SHP77 (cell line): ENCODE measurements at places on chromosomes 5 and 9.

GRCh38 chr5:59267033-59267432, 626.5 kb downstream of the PDE4D start:
- DNase-seq: no peak

DNA sequence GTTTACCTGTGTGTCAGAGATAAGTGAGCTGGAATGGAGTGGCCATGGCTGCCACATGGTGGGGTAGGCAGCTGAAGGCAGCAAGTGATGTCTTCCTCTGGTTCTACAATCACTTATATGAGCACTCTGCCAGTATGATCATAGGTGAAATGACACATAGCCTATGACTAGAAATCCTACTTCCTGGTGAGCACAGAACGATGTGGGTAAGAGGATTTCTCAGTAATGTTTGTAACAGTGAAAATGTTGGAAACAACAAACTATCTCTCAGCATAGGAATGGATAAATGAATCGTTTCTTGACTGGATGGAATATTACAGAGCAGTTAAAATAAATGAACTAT, 187.0 kb upstream of the S1PR3 start:
- no peak for DNase-seq

DNA sequence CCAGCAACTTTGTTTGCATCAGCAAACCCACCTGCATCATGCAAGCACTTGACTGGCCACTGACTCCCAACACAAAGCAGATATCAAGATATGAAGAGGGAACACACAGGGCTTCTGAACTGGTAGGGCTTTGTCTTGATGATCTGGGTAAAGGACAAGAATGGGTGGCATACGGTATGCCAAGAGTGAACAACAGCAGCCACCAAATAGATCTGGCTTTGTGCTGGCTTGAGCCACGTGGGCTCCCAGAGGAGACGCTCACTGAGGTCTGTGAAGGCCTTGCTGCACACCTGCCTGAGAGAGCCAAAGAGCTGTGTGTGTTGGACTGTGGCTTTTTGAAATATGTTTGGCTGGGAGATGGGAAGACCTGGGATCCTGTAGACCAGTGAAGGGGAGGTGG, 43.5 kb downstream of the FGF1 start:
- no peak for DNase-seq

GRCh38 chr5:159943326-159943725, 27.0 kb downstream of the ADRA1B start:
- no peak for DNase-seq

DNA sequence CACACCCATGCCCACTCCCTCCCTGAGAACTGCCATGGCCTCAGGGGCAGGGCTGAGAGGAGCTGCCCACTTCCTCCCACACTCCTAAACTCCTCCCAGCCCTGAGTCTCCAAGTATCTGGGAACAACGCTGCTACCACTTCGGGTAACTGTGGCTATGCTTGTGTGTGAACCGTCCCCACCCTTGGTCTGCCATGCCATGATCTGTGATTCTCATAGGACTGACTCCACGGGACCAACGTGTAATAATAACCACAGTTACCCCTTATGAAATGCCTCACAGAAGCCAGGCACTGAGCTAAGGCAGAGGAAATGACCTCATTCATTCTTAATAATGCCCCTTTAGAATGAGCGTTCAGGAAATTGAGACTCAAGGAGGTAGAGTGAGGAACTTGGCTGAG, 103.9 kb upstream of the SMIM23 start:
- no peak for DNase-seq

- DNase-seq: no peak
Observed at GRCh38 chr9:106784076-106784475, 78.9 kb upstream of the ZNF462 start.

DNA sequence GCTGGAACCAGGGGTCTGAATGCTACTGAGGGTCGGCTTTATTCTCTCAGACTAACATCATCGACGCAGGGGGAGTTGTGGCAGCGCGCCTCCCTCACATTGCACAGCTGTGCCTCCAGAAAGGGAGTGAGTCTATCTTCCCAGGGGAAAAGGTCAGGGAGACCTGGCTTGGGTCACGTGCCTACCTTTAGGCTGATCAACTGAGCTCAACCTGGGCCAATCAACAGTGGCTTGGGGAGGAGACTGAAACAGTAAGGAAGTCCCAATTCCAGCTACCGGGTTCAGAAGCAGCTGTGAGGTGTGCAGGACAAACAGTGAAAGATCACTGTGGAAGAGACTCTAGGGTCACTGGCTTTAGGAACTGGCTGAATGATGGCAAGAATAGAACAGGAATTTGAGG, 14.3 kb downstream of the SNX30 start:
- DNase-seq: no peak

DNA sequence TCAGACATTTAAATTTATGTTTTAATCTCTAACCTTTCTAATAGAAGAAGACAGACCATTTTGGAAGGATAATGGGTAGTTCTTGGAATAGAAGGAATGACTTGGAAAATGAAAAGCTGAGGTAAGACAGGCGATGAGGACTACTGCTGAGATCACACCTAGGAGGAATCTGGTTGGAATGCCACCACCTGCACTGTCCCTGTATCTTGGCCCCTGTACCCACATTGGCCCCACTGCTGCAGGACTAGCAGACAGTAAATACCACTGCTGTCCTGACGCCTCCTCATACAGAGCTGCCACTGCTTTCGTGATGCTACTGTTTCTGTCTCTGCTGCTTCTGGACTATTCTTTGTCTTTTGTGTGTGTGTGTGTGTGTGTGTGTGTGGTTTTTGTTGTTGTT, 359.8 kb downstream of the TMEM232 start:
- no peak for DNase-seq

GRCh38 chr5:41371738-41372137, 138.7 kb downstream of the PLCXD3 start:
- DNase-seq: no peak

DNA sequence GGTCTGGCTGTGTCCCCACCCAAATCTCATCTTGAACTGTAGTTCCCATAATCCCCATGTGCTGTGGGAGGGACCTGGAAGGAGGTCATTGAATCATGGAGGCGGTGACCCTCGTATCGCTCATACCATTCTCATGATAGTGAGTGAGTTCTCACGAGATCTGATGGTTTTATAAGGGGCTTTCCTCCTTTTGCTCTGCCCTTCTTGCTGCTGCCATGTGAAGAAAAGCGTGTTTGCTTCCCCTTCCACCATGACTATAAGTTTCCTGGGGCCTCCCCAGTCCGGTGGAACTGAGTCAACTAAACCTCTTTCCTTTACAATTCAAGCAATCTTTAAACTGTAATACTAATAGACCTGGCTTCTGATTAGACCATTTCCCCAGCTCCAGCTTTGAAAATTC, 92.2 kb upstream of the SARDH start:
- DNase-seq: no peak

- no peak for DNase-seq
Observed at GRCh38 chr5:1111727-1112289, at the start of gene SLC12A7. TSS of gene SLC12A7 (minus strand) at chr5:1112063. CDS start at chr5:1111991, 72 bp downstream.

GRCh38 chr5:41763081-41763480, 107.1 kb downstream of the OXCT1 start:
- DNase-seq: no peak

DNA sequence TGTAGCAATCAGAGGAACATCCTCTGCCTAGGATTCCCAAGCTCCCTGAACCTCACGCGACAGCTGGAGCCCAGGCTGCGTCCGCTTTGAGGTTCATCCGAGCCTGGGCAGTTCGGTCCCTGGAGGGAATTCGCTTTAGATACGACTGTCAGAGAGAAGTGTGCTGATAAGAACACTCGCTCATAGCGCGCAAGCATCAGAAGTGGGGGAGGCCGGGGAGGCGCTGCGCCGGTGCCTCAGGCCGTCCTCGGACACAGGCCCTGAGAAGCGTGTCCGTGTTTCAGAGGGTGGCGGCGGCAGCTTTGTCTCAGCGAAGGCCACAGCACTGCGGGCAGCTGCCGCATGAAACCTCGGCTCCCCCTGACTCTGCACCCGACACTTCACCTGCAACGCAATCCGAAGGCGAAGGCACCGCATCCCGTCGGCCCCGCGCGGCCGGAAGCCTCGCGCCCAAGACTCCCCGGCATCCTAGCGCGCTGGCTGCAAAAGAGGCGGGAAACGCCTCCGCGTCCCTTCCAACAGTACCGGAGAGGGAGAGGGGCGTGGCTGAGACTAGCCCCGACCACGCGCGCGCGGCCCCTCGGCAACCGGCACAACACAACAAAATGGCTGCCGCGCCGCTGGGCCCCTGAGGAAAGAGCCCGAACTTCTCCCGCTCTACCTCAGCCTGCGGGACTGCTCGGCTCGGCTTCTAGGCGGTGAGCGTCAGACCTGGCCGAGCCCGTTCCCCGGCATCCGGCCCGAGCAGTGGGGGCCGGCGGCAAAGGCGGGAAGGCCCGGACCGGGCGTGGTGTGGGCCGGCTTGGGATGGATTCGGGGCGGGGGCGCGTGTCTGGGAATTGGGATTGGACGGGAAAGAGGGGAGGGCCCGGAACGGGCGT, at the start of gene CNTRL:
Gene CNTRL (plus strand): TSS at position 586 of the 881 bp plus-strand sequence. CDS start 13,372 bp downstream, outside the sequence.
- DNase-seq: peak; percentile 93

DNA sequence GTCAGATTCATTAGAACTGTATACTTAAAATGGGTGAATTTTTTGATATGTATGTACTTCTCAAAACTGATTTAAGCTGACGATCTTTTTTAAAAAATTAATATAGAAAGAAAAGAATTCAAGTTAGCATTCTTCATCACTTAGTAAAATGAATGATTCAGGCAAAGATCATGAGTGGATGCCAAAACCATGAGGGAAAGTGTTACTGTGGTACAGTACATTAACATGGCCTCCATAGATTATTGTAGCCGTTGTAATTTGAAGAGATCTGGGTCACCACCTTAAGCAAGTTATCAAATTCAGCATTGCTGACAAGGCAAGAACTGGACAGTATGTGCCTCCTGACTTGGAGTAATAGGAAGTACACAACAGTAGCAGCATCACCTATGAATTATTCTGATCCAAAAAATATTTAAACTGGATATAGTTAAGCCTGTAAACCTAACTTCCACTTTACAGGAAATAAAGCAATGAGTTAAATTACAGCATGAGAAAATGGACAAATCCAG, 29.7 kb downstream of the C9orf85 start:
- DNase-seq: no peak

GRCh38 chr5:146862641-146863040, 15.9 kb downstream of the PPP2R2B start:
- DNase-seq: no peak

DNA sequence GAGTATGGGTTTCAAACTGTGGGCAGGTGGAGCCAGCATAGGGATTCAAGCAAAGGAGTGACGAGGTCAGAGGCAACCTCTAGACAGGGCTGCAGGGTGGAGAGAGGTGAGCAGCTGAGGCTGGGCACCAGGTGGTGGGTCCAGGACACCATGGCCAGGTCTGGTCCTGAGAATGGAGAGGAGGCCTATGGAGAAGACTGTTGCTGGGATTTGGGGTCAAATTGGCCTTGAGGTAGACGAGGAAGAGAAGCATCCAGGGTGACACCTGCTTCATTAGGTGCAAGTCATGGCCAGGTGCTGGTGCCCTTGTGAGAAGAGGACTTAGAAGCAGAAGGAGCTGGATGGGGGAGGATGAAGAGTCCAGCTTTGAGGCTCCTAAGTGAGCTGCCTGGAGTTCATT, 99.6 kb downstream of the NSG2 start:
- DNase-seq: no peak

DNA sequence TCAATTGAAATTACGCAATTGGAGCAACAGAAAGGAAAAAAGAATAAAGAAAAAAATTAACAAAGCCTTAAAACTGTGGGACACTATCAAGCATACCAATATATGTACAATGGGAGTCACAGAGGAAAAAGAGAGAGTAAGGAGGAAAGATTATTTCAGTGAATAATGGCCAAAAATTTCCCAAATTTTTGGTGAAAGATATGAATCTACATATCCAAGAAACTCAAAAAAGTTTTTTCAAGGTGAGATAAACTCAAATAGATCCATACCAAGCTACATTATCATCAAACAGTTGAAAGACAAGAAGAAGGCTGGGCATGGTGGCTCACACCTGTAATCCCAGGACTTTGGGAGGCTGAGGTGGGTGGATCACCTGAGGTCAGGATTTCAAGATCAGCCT, 8.8 kb upstream of the BRD3 start:
- DNase-seq: no peak

- peak; percentile 17 for DNase-seq
Observed at GRCh38 chr5:140595538-140596300, 31.1 kb downstream of the SLC35A4 start.

DNA sequence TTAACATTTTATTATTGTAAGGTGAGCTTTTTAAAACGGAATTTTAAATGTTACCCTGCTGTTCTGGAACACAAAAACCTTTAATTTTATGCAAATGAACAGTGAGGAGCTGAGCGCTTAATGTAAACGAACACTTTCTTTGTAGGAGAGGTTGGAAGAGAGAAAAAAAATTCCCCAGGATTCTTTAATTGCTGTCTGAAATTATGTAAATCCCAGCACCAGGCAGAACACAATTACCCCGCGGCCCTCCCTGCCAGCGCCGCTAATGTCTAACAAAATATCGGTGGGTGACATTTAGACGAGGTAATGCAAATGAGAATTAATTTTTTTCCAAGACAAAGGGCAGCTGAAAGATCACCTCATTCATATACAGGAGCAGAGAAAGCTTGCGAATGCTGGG, 143.4 kb upstream of the MVB12B start:
- DNase-seq: no peak

DNA sequence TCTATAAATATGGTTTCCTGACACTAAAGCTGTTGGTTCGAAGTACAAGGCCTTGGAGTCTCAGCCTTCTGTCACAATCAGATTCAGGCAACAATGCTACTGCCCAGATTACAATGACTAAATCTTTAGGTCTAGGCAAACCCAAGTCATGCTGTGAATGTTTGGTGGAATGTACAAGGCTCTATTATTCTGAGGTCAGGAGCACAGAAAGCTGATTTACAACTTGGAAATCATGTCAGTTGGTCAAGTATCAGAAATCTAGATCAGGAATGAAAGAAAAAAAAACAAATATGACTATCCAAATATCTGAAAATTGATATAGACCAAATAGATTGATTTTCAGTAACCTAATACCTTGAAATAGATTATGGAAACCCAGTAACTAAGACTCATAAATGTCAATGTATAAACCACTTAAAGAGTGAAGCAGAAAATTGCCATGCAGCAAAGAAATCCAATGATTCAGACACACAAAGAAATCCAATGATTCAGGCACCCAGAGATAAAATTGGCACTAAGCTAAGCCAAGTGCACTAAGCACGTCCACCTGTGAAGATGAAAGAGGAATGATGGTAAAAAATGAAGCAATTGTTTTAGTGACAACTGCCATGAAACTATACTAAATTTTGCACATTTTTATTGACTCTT, 588.0 kb upstream of the TUSC1 start:
- no peak for DNase-seq

GRCh38 chr9:116212986-116213692, 59.5 kb downstream of the PAPPA start:
- DNase-seq: no peak

- DNase-seq: no peak
Observed at GRCh38 chr5:152641970-152642805, 237.1 kb upstream of the NMUR2 start.

- DNase-seq: no peak
Observed at GRCh38 chr5:11007269-11007870, 246.3 kb upstream of the DAP start.

- DNase-seq: no peak
Observed at GRCh38 chr5:9957214-9957613, 292.5 kb downstream of the ATPSCKMT start.

- no peak for DNase-seq
Observed at GRCh38 chr9:109590966-109591365, 92.9 kb upstream of the PTPN3 start.

- DNase-seq: no peak
Observed at GRCh38 chr9:130962418-130963316, 23.6 kb upstream of the FIBCD1 start.

GRCh38 chr5:31993165-31993961, 180.8 kb downstream of the GOLPH3 start:
- no peak for DNase-seq

- DNase-seq: no peak
Observed at GRCh38 chr5:114367029-114367428, 5.2 kb downstream of the KCNN2 start.
